ENCODE measurements at places on chromosomes 1 and 21.

- DNase-seq, result peak; percentile 43
These were observed 88.3 kb downstream of the RPE65 start for GRCh38 chr1:68361346-68361910.

- DNase-seq, result no peak
These were observed 5.1 kb downstream of the LYPD8 start for GRCh38 chr1:248750496-248750895.

DNA sequence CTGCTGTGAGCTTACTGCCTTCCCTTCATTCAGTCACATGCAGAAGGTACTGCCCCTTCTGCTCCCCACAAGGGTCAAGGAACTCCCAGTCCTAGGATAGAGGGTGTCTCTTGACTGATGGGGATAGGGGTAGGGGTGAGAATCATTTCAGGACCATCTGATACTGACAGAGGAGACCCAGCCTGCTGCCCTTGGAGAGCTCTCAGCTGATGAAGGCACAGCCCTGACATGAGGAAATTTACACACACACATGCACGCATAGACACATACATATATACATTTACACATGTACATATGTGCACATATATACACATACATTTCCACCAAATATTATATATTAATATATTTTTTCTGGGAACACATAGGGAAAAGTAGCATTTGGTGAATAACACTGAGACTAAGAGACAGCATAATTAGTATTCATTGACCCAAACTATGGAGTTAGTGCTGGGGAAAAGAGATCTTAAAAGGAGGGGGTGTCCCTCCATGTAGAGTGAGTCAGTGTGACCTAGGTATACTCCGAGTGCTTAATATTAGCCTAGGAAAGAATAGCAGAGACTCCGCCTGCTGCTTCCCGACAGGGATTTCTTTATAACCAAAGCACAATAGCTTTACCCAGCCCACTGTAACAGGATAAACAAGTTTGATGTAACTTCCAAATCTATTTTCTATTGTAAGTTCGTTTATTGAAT lies 27.6 kb upstream of the HHAT start:
- no peak for DNase-seq

DNA sequence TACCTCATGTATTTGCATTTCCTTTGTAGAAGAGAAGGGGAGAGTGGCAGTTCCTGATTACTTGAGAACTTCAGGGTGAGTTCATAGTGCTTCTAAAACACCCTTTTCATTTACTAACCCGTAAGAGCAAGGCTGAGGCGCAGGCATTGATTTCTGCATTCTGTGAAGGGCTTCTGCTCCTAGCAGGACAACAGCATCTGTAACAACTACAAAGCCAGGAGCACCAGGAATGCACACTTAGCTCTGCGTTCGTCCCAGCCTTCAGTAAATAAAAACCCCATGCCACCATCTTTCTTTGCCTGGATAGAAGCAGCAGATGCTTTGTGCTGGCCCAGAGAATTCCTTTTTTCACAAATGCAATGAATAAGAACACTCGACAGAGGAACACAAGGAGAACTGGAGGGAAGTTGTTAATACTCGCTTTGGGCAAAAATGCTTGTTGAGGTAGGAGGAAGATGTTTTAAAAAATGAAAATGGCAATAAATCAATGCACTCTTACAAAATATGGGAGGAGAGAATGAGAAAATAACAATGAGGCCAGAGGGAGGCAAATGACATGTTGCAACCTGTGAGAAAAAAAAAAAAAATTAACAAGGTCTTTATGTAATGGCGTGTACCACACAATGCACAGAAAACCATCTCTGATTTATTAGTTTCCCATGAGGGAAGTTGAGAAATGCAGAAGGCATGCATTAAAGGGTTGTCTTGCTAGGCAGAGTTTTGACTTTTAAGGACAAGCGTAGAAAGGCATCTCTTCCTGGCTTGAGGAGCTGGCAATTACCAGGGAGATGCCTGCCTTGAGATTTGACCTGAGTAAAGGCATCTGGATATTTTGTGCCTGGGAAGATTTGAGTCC lies 418.8 kb downstream of the DISC1 start:
- peak; percentile 44 for DNase-seq

DNA sequence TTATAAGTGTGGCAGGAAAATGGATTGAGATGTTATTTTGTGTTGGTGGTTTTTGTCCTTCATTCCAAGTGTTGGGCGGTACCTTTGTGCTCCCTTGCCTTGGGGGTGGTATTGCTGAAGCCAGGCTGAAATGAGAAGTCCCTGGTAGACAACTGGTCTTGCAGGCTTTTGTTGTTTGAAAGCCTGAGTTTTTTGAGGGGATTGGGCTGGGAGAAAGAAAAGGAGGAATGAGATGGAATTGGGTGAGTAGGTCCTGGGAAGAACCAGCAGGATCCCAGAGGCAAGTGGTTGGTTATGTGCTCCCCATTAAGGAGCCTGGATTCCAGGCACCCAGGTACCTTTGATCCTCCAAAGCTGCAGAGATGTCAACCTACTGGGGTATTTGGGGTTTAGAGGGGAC lies 93.7 kb upstream of the SLC2A1 start:
- no peak for DNase-seq

DNA sequence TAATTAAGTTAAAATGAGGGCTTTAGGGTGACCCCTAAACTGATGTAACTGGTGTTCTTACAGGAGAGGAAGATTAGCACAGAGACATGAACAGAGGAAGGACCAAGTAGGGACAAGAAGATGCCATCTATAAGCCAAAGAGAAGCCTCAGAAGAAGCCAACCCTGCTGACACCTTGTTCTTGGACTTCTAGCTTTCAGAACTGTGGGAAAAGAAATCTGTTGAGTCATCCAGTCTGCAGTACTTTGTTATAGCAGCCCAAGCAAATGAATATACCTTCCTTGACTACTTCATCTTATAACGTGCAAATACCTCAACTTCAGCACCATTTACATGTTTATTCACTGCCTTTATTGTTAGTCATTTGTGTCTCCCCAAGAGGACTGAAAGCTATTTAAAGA lies 3.4 kb downstream of the ZBTB21 start:
- no peak for DNase-seq

GRCh38 chr1:17369466-17369865 lies 2.5 kb upstream of the PADI6 start:
- DNase-seq, result no peak

- DNase-seq, result no peak
These were observed 32.1 kb downstream of the FOXD2 start for GRCh38 chr1:47469910-47470309.

GRCh38 chr1:201726700-201727099 lies 102.3 kb upstream of the IPO9 start:
- DNase-seq, result no peak

- no peak for DNase-seq
These were observed 6.6 kb downstream of the CAPZA1 start for GRCh38 chr1:112626193-112626592.

DNA sequence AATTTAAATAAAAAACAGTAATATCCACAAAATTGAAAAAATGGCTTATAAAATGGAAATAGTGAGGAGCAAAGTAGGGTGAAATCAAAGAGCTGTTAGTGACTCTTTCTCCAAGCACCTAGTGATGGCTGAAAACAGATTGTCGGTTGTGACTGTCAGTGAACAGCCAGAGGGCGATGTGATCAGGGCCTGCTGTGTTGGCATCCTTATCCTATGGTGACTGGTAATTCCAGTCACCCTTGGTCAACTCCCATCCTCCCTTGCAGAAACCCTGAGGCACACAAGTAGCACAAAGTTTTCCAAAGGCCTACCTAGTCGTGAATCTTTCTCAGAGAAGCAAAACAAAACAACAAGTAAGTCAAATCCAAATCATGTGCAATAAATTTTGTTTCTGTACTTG lies 599.8 kb upstream of the CXADR start:
- peak; percentile 3 for DNase-seq

DNA sequence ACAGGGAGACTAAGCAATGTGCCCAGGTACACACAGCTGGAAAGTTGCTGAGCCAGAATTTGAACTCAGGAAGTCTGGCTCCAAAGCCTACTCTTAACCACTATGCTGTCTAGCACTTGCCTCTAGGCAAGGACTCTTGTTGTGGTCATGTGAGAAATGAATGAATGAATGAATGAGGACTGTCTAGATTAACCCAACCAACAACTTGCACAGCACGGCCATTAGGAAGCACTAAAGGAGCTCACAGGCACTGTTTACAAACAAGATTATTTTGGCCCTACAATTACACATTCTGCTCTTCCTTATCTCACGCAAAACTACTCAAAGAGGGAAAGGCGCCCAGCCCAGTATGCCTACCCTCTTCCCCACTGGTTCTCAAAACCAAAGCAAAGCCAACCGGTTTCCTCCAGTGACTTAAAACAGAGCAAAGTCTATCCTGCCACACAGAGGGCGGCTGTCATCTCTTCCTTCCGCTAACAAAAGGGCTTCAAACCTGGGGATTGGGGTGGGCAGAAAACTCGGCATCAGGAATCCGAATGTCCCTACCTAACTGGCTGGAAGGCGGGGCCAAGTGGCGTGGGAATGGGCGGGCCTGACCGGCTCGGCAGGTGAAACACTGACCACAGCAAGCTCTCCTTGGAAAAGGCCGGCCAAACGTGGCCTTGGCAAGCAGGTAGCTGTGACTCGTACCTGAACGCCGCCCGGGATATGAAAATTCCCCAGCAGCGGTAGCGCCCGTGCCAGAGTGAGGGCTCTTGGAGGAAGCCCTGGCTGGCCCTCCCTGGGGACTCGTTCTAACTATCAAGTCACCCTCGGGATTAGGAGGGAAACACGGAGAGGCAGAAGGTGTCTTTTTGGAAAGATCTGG lies 948 bp downstream of the STK40 start:
- DNase-seq, result peak; percentile 9

GRCh38 chr1:164712131-164713036 lies 153.4 kb downstream of the PBX1 start:
- no peak for DNase-seq

DNA sequence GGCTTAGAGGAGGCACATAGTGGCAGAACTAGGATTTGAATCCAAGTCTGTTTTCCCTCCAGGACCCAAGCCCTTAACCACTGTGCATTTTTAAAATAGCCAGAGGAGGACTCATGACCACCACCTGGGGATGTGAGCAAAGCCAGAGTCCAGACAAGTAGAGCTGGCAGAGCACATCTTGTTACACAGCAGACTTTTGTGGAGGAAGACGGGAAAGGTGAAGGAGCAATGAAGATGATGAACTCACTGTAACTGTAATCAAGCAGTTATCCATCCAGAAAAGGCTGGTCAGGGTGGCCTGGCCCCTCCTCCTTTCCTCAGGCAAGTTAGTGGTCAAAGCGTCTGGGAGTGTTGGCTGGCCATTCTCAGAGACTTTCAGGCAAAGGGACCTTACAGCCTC lies 50.9 kb downstream of the SLC44A3 start:
- DNase-seq, result peak; percentile 50

DNA sequence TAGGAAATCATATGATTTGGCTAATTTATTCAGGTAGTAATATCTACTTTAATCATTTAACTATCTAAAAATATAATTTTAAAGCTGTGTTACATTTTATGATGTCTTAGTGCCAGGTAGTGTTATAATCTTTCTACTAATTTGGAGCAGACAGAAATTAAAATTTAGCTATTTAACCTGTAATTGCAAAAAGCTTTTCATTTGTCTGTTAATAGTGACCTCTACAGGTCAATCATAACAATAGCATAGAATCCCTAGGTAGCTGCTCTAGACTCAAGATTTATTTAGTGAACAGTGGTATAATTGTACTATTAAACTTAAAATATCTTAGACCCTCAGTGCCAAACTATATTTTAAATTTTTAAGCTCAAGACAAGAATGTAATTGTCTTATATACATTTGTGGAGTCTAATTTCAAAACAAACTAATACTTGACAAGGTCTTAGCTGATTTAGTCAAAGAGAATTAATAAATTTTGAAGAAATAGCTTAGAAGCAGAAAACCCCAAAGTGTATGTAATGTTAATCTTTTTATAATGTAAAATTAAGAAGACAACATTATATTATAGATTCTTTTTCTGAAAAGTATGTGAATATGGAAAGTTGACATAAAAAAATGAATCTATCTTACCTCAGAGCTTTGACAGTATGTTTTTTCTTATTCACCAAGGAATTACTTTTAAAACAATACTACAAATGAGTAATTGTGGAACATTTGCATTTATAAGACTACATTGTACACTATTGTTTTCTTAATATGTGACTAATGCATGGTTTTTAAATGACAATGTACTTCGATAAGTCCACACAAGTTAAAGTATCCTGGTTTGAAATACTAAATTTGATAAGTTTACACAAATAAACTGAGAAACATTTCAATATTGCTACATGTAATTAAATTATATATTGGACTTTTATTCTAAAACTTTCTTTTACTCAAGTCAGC lies 64.1 kb upstream of the RNPC3 start:
- peak; percentile 31 for DNase-seq

DNA sequence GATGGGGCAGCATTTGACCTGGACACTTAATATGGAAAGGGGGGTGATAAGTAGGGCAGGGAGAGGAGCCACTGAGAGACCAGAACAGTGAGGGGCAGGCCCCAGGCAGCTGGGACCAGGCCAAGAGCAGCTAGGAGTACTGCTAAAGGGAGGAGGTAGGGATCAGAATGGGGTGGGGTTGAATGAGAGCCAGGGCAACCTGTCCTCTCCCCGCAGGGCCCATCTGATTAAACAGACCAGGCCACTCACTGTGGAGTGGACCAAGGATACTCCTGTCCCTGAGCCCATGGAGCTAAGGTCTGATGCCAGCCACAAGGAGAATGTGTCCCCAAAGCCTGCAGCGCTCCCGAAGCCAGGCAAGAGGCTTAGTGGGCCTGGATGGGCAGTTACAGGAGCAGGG lies 2.1 kb downstream of the C1orf167 start:
- DNase-seq, result no peak

- DNase-seq, result no peak
These were observed 86.8 kb downstream of the SPATA17 start for GRCh38 chr1:217717959-217718358.

- DNase-seq, result peak; percentile 31
These were observed 244.8 kb upstream of the RGS18 start for GRCh38 chr1:191913260-191913977.

DNA sequence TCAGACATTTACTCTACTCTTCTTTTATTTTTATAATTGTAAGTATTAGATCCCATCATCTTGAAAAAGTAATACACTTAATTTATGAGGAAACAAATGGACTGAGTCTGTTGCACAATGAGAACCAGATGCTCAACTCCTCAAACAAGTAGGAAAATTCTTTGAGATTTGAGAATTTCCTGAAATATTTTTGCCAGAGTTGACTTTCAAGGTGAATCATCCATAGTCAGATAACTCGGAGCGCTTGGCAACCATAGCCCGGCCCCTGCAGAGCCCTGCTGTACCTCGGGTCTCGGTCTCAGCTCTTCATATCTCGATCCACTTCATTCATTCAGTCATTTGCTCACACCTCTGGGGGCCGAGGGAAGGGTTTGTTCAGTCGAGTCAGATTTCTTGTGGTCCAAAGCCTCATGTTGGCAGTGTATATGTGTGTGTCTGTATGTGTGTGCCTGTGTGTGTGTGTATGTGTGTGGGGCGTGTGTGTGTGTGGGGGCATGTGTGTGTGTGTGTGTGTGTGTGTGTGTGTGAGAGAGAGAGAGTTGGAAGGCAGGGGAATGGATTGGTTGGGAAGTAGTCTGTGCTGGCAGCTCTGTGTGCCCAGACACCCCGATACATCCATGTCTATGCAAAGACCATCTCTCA lies 18.1 kb upstream of the PCP4 start:
- peak; percentile 65 for DNase-seq

All from fibroblast of skin of scalp (primary cell).